ENCODE measurements at places on chromosomes 4 and X.

GRCh38 chr4:33425936-33426335 lies 2705.8 kb downstream of the PCDH7 start:
- no peak for DNase-seq

GRCh38 chr4:37734989-37735388 lies 48.8 kb upstream of the RELL1 start:
- DNase-seq = no peak

DNA sequence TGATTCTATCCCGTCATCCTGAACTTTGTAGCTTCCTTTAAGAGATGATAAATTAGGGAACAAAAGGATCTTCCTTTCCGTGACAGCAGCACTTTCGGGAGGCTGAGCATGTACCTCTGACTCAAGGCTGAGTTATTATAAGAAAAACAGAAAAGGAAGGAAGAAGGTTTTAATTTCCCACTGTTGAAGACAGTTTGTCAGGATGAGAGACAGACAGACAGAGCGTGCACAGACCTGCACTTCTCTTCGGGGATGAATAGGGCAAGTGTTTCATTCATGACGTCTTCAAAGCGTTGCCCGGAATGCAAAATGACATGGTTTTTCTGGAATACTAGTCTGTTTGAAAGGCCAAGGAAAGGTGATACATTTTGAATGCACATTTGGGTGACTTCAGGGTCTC lies 405.3 kb upstream of the FAT1 start:
- DNase-seq = no peak

DNA sequence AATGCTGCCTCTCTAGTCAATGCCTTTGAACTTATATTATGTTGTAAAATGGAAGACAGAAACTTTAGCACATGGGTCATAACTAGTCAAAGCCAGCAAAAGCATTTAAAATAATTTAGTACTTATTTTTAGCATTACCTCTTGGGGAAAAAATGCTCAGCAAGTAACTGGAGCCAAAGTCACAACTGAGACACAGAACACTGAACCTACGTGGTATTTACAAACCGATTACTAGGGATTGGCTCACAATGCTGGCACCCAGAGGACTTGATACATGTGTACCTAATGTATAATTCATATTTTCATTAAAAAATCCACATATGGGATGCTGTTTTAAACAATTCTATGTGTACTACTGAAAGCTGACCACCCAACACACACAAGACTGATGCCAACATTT lies 38.4 kb downstream of the PHKA2 start:
- no peak for DNase-seq

DNA sequence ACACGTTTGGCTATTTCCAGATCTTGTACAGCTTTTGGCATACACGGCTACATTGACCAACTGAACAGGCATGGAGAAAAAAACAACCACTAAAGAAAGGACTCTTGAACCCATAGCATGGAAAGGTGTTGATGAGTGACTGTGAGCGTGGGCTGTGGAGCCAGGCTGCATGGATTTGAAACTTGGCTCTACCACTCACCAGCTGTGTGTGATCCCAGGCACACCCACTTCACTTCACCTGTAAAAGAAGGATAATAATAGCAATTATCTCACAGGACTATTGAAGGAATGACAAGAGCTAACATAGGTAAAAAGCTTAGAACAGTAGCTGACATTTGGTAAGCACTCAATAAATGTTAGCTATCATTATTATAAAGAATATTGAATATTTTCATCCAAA lies 301.7 kb upstream of the CPEB2 start:
- no peak for DNase-seq
